Stimulated activated CD8-positive, alpha-beta memory T cell treated with anti-CD3 and anti-CD28 coated beads, Interleukin-7, amount 100 ng/mL, for 4 hours (primary cell): ENCODE measurements at places on chromosomes 11 and 22.

DNA sequence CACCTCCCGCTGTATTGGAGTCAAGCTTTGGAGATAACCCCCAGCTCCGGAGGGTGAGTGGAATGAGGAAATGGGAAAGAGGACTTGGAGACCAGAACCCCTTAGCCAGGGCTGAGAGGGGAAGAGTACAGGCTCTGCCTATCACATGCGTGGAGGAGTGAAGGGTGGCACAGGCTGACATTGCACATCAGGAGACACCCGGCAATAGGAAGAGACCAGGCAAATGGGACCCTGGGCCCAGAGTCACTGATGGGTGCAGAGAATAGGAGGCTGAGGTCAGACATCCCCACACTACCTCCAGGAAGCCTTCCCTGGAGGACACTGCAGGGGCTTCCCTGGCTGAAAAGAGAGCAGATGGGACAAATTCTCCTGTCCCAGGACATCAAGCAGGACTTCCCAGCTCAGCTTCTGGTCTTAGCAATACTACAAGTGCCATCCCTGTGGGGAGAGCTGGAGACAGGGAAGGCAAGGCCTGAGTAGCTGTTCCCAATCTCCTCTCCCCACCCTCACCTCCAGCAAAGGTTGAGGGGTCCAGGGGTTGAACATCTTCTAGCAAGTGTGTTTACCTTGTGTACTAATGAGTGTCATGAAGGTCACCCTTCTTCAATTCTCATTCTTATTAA is 160.7 kb downstream of the BUD13 start:
- DNase-seq, result no peak

GRCh38 chr22:27801616-27802345 is at the start of gene MN1:
Gene MN1 (minus strand): TSS chr22:27801756. CDS start chr22:27800543, 1,213 bp downstream.
- no peak for DNase-seq

- no peak for DNase-seq
Observed at GRCh38 chr11:123308077-123308476, 113.0 kb upstream of the CLMP start.

DNA sequence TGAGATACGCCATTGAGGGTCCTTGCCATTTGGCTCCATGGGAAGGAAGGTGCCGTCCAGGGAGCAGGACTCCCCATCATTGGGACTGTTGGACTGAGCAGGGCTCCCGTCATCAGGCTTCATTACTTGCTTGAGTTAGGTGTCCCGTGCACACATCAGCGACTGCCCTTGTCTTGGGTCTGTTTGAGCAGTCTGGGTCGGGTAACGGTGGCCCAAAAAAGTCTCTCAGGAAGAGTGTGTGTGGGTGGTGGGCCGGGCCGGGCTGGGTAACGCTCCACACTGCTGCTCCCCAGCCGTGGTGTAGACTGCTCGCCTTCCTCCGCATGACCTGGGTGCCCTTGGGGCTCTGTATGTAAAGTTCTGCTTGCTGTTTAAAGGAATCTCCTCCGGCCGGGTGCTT is 293.5 kb downstream of the TBC1D22A start:
- no peak for DNase-seq

DNA sequence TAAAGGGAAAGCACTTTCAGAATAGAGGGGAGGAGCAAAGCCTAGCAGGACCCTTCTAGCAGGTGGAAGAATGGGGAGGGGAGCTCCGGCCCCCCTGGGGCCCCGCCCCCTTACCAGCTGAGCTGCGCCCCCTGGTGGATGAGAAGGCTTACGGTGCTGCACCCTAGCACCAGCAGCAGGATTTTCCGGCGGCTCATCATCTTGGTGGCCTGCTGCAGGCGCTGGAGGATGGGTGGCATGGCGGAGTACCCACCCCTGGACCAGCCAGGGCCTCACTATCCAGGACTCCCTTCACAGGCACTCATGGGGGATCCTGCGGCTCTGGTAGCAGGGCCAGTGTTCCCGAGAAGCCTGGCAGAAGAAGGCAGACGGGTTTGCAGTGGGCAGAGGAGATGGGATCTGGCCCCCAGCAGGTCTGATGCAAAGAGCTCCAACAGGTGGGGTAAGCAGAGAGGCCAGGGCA is 3.8 kb downstream of the GAL3ST3 start:
- peak; percentile 68 for DNase-seq

DNA sequence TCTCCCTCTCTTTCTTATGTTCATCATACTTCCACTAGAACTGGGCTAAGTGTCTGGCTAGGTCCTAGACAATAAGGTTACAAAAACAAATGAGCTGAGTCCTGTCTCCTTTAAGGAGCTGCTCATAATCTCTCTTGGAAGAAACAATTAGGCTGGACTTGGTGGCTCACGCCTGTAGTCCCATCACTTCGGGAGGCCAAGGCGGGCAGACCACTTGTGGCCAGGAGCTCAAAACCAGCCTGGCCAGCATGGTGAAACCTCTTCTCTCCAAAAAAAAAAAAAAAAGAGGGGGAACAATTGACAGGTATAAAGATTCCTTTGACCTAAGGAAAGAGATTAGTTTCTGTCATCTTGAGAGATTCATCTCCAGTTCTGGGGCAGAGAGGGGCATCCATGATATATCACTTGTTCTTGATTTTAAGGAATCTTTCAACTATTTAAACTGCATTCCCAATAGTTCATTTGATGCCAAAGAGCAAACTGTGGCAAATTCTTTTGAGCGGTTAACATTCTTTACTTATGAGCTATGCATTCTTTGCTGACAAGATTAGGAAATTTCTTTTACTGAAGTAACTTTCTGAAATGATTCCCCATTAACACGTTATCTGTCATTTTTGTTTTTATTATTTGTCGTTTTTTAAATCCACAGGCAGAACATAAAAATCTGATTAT is 125.5 kb downstream of the C11orf87 start:
- no peak for DNase-seq

GRCh38 chr11:44257338-44258189 is 52.4 kb downstream of the ALX4 start:
- DNase-seq, result no peak

DNA sequence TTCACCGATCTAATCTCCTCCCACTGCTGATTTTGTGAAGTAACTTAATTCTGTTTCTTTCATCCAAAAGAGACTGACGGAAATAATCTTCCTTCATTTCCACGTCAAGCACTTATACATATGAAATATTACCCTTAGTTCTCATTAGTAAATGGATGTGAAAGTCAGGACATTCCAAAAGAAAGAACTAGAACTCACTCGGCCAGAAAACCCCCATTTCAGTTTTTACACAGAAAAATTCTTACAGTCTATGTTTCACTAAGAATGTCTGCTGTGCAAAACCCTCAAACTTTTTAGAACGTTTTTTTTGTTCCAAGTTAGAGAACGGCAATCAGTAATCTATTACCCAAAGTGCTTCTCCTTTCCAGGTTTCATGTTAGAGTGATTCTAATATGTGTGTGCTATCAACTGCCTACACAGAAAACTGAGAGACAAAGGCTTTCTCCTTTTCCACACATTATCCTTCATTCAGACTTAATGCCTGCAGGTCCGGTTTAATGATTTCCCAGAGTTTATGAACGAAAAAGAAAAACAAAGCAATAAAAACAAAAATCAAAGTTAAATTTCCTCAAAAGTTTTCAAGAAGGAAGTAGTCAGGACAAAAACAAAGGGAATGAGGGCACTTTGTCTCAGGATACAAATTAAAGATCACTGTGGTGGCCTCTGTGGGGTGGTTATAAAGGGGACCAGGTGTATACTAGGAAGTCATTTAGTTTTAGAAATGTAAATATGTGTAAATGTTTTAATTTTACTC is 11.3 kb upstream of the SESN3 start:
- DNase-seq, result no peak

- DNase-seq, result no peak
Observed at GRCh38 chr11:104898685-104899013, 389 bp upstream of the CASP12 start.
